ENCODE measurements at places on chromosomes 7 and 10.

GRCh38 chr10:103620352-103620740 is 126.8 kb downstream of the NEURL1 start:
- no peak for DNase-seq

DNA sequence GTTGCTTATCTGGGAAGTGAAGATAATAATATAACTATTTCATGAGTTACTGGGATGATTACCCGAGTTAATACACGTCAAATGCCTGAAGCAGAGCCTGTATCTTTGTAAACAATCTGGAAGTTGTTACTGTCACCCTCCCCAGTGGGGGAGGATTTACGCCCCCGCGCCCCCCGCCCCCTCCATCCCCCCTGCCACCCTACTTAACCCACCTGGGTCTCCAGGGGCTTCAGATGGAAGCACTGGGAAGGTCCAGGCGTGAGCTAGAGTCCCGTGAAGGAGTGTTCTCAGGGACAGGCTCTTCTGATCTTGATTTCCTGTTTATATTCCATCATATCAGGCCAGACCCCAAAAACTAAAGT is 691 bp upstream of the PPA1 start:
- no peak for DNase-seq

DNA sequence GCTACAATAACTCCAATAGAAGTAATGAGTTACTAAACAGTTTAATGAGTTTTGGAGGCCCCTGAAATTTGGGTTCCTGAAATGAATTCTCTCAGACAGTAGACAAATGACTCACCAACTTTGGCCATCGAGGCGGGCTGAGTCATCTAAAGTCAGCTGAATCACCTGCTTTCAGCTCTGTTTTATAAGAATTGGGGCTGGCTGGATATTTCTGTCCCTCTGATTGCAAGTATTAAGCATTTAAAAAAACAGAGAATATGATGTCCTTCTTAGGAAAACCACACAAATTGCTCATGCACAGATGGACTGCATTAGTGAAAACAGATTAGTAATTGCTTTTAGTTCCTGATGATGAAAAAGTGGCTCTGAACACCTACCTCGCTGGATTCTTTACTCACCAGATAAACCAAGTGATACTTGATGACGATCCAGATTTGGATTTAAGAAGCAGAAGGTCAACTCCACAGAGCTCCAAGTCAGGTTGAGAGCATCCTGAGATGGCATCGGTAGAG is 59.1 kb downstream of the ZNF365 start:
- no peak for DNase-seq

GRCh38 chr7:131476740-131477139 is 79.7 kb downstream of the PODXL start:
- no peak for DNase-seq

DNA sequence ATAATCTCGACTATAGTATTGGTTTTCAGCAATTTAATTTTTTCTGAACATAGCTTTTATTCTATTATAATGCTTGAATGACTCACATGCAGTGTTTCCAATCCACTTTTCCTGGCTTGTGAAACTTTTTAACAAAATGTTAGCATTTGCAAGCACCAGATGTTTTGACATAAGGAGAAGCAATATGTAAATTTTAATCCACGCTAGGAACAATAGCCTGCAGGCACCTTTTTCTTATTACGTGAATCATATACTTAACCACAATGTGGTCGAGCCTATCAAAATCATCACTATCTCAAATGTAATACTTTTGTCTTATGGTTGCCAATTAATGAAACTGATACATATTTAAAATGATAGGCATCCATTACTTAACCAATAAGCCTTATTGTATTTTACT is 97.1 kb downstream of the TFEC start:
- DNase-seq: no peak
